ENCODE measurements at places on chromosomes 2 and 18. TPM values are rescaled to one million over a fixed set of nuclear protein-coding genes. Genes with fewer than 3 reads are reported as not detected.
A peak's percentile ranks its signal among the peaks of the same experiment; 100 is the strongest.

DNA sequence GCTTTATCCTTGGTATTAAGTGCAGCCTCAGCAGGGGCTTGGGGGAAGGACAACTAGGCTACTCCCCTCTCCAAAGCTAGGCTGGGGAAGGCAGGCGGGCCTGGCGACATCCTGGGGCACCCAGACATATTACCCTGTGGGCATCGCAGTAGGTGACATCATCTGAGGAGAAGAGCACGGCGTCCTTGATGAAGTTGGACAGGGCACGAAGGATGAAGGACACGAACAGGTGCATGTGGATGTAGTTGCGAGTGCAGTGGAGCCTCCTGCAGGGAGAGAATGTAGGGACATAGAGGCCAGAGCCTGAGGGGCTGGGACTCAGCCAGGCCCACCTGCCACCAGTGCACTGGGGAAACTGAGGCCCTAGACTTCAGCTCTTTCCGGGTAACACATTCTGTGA is 32.3 kb downstream of the TMEM37 start:
- no peak for DNase-seq

DNA sequence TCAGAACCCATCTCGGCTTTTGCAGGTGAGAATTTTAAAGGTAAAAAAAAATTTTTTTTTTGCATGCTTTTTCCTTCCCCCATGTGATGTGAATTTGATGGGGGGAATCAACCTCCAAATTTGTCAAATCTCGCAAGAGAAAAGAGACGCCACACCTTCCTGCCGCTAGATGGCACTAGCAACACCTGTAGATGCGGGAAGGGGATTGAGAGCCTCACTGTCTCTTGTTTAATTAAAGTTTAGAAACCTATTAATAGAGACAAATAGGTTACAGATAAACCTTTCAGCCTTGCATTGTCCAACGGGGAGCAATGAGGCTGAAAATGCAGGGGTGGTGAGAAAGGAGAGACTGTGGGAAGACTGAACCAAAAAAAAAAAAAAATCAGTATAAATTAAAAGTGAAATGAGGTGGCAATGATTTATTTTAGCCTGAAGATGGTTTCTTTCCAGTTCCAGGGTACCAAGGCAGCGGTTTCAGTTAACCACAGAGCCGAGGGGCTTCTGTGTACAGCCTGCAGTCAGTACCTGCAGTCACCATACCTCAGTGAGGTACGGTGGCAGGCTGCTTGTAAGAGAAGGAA is 84.6 kb downstream of the NRP2 start:
- peak; percentile 57 for DNase-seq

DNA sequence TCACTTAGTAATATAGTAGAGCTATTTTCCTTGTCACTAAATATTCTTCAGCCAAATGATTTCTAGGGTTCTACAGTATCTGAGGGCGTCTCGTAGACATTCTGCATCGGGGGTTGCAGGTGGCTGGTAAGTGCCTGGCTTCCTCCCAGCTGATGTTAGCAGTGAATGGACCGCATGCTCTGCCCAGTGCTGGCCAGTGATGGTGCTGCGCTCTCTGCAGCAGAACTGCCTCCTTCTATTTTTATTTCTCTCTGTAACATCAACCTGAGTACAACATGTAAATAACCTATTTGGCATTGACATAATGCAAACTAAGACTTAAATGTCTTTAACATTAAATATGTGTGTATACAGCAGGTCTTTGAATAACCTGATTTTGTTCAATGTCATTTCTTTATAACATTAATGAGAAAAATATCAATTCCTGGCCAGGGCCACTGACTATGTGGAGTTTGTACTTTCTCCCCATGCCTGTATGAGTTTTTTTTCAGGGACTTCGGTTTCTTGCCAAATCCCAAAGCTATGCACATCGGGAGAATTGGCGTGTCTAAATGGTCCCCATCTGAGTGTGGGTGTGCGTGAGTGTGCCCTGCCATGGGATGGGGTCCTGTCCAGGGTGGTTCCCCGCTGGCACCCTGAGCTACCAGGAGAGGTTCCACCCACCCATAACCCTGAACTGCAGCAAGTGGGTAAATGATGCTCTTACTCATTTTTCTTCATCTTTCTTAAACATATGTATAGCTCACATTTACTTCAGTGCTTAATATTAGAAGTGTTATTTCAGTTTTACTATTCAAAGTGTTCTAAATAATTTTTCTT is 278.2 kb upstream of the EPAS1 start:
- DNase-seq: no peak

GRCh38 chr2:124048102-124048501 is 23.0 kb downstream of the CNTNAP5 start:
- DNase-seq: no peak

GRCh38 chr2:12636837-12637581 is 79.7 kb upstream of the TRIB2 start:
- no peak for DNase-seq

DNA sequence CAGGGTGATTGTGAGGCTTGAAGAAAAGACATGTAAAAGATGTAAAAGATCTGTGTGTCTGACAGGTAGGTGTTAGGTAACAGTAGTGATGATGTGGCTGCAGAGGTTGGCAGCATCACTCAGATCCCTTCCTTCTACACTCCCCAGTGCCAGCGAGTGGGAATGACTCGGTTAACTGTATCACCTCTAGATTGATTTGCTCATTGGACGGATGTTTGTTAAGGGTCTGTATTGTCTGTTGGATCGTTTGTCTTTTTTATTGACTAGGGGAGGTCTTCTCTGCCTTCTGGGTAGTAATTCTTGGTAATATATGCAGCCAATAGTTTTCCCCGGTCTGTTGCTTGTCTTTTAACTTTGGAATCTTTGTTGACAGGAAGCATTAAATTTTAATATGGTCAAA is 44.8 kb upstream of the CNGA3 start:
- DNase-seq: no peak

- no peak for DNase-seq
Measured at GRCh38 chr18:78914249-78914935, 65.2 kb upstream of the SALL3 start.

GRCh38 chr2:179096090-179096489 is 46.2 kb upstream of the CCDC141 start:
- peak; percentile 83 for DNase-seq

DNA sequence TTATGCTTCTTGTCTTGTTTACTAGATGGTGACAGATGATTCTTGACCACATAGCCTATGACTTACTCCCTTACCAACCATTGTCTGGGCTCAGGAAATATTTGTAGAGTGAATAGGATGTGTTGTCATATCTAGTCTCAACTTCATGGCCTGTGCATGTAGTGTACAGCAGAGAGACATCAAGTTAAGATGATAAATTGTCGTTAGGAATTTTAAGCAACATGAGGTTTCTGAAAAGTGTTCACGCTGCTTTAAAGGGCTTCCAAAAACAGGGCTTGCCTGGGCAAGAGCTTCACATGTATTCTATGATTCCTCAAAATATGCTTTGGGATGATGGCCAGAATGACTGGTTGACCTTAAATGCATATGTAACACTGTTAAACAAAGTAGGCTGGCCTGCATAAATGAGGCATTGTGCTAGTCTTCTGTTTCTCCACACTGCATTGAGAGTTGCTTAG is 424.0 kb downstream of the RND3 start:
- DNase-seq: no peak

GRCh38 chr2:141767051-141767450 is 363.8 kb downstream of the LRP1B start:
- DNase-seq: no peak

DNA sequence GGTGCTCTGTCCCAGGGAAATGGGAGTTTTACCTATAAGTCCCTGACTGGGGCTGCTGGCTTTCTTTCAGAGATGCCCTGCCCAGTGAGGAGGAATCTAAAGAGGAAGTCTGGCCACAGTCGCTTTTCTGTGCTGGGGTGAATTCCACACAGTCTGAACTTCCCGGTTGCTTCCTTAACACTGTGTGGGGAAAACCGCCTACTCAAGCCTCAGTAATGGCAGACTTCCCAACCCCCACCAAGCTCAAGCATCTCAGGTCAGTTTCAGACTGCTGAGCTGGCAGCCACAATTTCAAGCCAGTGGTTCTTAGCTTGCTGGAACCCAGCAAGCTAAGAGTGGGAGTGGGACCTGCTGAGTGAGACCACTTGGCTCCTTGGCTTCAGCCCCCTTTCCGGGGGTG is 54.9 kb downstream of the NUP35 start:
- DNase-seq: no peak

DNA sequence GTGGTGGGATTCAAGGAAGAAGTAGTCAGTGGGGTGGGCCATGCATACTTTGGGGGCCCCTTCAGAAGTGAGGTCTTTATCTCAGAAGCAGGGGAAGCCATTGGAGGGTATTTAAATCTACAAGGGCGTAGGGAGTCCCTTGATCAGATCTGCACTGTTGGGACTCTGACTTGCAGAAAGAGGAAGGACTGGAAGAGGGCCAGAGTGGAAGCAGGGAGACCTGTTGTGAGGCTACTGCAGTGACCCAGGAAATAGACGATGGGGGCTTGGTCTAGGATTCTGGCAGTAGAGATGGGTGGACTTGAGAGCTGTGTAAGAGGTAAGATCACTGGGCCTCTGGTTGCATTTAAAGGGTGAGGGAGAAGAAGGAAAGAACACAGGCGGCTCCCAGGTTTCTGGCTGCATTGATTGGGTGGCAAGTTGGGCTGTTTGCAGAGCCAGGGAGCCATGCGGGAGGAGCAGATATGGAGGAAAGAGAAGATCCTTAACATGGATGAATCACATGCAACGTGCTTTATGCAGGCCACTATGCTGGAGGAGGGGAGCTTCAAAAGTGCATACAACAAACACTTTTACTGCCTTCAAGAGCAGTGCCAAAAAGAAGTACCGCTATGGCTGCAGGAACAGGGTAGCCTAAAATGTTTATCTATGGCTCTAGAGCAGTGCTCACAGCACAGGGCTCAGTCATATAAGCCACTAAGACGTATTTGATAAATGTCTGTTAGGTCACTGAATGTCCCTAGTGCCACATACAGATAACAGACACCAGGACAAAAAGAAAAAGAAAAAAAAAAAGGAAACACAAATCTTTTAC is 2.3 kb downstream of the SFXN5 start:
- DNase-seq: no peak

- DNase-seq: peak; percentile 46
Measured at GRCh38 chr2:145751629-145752028, 1231.7 kb upstream of the ZEB2 start.

DNA sequence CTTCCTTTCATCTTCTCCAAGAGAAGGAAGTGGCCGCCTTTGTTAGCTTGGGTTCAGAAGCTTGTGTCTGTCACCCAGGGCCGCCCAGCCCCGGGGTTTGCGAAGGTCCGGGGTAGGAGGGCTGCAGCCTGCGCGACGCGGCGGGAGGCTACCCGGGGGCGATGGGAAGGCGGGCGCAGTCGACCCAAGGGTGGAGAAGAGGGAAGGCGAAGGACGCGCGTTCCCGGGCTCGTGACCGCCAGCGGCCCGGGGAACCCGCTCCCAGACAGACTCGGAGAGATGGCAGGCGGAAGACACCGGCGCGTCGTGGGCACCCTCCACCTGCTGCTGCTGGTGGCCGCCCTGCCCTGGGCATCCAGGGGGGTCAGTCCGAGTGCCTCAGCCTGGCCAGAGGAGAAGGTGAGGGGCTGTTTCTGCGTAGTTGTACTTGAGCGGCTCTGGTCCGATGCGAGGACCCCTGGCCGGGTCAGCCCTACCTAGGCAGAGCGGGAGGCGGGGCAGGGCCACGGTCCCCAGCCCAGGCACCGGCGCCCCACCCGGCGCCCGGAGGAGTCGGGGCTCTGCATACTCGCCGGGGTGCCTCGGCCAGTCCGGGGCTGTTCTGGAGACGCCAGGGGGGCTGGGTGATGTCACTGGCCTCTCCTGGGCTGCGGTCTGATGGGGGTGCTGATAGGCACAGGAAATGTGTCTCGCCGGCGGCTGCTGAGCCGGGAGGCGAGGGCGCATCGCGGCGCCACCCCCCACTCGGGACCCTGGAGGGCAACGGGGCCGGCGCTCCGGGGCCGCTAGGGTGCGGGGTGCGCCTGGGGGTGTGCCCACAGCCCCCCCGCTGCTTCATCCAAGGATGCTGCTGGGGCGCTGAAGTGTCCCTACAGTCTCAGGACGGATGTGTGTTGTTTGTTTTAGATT is at the start of gene QPCT:
QPCT (plus strand) TSS at position 178 of the 909 bp plus-strand sequence; CDS start at position 280, 102 bp downstream.
- peak; percentile 68 for DNase-seq

DNA sequence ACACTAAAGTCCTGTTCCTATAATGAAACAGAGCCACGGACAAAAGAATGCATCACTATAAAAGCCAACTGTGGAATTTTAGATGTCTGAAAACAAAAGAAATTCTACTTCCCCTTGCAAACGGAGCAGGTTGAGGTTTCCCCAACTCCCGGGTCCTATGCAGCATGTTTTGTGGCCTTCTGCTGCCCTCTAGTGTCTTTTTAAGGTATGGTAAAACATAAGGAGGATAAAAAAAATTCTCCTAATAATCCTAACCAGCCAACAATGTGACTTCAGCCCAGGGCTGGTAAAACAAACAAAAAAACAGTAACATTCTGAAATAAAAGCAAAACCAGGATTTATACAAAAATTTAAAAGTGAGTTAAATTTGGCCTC is 539.5 kb downstream of the NRXN1 start:
- DNase-seq: peak; percentile 67

- no peak for DNase-seq
Measured at GRCh38 chr18:23671564-23671963, 8.9 kb upstream of the ANKRD29 start.

- DNase-seq: no peak
Measured at GRCh38 chr2:109378682-109379081, 235.1 kb downstream of the SEPTIN10 start.

DNA sequence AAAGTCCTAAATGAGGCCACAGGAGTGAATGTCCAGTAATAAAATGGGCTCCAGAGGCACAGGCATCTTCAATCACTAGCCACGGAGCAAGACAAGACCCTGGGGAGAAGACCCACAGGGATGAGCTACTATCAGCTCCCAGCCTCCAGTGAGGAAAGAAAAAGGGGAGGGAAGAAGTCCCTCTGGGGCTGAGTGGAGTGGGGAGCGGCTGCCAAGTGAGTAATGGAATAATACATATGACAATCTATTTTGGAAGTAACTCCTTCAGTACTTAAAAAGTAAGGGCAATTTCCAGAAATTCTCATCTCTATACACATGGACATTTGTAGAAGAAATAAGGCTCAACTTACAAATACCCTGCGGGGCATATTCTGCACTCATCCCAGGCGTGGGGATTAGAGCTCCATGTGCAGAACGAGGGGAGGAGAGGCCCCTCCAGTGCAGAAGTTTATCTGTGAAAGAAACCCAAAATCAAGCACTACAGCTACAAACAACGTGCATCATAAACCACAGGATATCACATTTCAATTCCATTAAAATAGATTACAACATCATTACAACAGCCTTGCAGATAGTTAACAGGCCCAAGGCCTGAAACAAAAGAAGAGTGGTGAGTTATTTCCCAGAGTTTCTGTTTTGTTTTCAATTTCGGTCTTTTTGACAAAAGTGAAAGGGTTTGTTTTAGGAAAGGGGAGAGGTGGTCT is 84.9 kb downstream of the BCL11A start:
- no peak for DNase-seq

Gene GAL3ST2
- 1.1 TPM for total RNA-seq

Gene DGKD
- 271 TPM for total RNA-seq

Gene SERPINB10
- total RNA-seq: not detected

Gene NLRC4
- not detected for total RNA-seq

Gene APCDD1
- not detected for total RNA-seq

Gene CYP27C1
- not detected for total RNA-seq

Gene ORC4
- 37.4 TPM for total RNA-seq
